SJCRH30 (cell line): ENCODE measurements at places on chromosomes 16 and 17. TPM values are rescaled to one million over a fixed set of nuclear protein-coding genes. Genes with fewer than 3 reads are reported as not detected.
A peak's percentile ranks its signal among the peaks of the same experiment; 100 is the strongest.

NT5M gene
- 4.2 and 4.4 TPM in 2 replicates for total RNA-seq

TUFM gene
- total RNA-seq = 115 and 119 TPM in 2 replicates

DNA sequence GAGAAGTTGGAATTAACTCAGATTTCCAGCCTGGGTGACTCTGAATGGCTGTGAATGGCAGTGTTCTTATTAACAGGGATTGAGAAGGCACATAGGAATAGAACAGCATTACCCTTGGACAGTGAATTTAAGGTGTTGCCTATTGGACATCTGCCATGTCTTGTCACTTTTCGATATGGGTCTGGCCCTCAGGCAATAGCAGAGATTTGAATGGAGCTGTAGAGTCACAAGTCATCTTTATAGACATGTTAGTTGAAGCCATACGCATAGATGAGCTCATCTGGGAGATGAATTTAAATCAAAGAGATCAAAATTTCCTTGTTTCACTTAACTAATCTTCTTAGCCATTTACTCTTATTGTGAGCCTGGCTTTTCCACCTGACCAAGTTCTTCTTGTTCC lies 14.9 kb upstream of the DHRS11 start:
- no peak for DNase-seq
- no peaks in the 10 kb centered on the region for H3K4me1 ChIP-seq
- H3K27ac ChIP-seq = no peak overlapping the region
- H3K36me3 ChIP-seq = peaks cover 76% of the 10 kb centered on the region
- no peaks in the 10 kb centered on the region for H3K27me3 ChIP-seq

FOXN1 gene
- not detected in 2 replicates for total RNA-seq

GRCh38 chr16:31064882-31065461 lies 9.1 kb downstream of the ZNF668 start:
- DNase-seq = peak; percentile 100
- no peaks in the 10 kb centered on the region for H3K27me3 ChIP-seq
- no peak overlapping the region for H3K4me3 ChIP-seq
- peak overlapping the region; percentile 91 for H3K27ac ChIP-seq
- H3K4me1 ChIP-seq = peaks cover 24% of the 10 kb centered on the region

GCGR gene
- 0.04 TPM in 1 of 2 replicates, not detected in the other for total RNA-seq

C16orf46 gene
- 0.23 and 0.32 TPM in 2 replicates for total RNA-seq

CPHXL2 gene
- not detected in 2 replicates for total RNA-seq

DNA sequence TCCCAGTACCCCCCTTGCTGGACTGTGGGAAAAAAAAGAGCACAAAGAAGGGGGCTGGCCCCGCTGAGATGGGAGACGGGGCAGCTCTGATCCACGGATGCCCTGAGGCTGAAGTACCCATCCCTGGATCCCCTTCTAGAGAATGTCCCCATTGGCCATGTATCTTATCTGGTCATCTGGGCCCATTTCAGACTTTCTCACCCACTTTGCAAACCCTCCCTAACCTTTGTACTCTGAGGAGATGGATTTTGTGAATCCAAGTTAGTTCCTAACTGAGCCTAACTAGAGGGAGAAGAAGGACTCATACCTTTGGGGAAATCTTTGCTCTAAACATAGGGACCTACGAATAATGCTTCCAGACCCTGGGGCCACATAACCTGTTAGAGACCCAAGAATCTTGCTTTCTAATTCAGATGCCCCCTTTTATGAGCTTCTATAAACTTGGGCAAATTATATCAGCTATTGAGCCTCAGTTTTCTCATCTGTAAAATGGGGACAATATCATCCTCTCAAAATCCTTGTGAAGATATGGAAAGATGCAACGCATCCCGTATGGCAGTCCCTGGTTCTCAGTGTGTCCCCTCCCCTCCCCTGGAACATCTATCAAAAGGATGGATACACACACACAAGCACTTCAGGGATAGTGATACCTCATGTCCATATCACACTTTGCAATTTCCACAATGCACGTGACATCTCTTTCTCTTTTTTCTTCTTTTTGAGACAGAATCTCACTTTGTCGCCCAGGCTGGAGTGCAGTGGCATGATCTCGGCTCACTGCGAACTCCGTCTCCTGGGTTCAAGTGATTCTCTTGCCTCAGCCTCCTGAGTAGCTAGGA lies 16.8 kb upstream of the FZD2 start:
- H3K4me1 ChIP-seq = peaks cover 38% of the 10 kb centered on the region
- no peak overlapping the region for H3K27ac ChIP-seq
- H3K4me3 ChIP-seq = no peak overlapping the region
- no peaks in the 10 kb centered on the region for H3K36me3 ChIP-seq
- DNase-seq = no peak

DNA sequence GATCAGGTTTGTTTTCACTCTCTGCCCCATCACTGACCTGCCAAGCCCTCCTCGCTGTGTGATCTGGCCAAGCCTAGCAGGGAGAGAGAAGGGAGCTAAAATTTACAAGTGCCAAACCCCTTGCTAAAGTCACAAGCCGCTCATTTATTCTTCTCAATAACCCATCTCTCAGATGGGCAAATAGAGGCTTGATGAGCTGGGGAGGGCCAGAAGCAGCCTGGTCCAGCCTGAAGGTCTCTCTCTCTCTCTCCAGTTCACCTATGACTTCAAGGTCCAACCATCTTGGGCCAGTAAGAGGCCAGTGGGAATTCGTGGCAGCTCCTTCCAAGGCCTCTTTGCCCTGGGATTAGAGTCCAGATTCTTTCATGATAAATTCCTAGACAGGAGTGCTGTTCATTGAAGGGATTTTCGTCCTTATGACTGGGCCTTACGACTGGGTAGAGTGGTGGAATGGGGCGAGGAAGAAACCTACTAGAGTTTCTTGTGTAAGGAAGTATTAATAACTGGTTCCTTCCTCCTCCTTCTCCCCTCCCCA lies 3.4 kb downstream of the CA7 start:
- DNase-seq = no peak
- H3K4me3 ChIP-seq = no peak overlapping the region
- no peak overlapping the region for H3K27ac ChIP-seq
- peaks cover 4% of the 10 kb centered on the region; the same call in 1 of the 2 replicates for H3K4me1 ChIP-seq

GRCh38 chr16:69107316-69107962 lies 2.0 kb downstream of the HAS3 start:
- no peaks in the 10 kb centered on the region for H3K36me3 ChIP-seq
- no peak for DNase-seq
- H3K4me1 ChIP-seq = no peaks in the 10 kb centered on the region

DNA sequence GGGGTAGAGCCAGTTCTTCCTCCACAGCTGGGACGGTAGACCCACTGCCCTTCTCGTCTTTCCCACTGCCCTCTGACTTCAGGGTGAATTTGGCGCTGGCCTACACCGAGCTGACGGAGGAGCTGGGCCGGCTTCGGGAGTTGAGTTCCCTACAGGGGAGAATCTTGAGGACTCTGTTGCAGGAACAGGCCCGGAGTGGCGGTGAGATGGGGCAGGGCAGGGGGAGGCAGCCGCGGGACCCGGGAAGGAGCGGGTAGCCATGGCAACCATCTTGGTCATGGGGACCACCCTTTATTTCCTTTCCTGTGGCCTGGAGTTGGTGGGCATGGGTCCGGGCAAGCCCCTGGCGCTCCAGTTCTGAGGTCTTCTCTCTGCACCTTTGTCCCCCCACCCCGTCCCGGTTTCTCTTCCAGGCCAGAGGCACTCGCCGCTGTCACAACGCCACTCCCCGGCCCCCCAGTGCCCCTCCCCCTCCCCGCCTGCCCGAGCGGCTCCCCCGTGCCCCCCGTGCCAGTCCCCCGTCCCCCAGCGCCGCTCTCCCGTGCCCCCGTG lies 14.4 kb downstream of the TBKBP1 start:
- no peak for DNase-seq
- no peak overlapping the region for H3K4me3 ChIP-seq

DNA sequence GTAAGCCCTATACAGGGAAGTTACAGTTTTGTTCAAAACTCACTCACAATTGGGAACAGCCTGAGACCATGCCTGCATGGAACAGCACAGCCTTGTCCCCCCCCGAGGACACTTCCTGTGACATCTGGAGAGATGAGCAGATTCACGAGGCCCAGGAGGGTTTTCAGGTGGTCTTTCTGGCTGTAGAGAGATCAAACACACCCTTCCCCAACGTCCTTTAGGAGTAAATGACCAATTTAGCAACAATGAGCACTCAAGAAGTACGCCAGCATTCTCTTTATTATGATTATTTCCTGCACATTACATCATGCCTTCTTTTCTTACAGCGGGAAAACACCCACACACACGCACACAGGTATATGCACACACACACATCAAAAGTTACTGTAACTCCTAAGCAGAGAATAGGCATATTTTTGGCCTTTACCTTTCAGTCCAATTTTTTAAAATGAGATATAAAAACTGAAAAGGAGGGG lies 39.0 kb downstream of the ADCY9 start:
- H3K27me3 ChIP-seq = no peaks in the 10 kb centered on the region
- 0 out of 2 replicates have a peak, but pooled peaks cover 2% of the 10 kb centered on the region for H3K36me3 ChIP-seq
- no peak for DNase-seq
- H3K4me3 ChIP-seq = no peak overlapping the region
- peaks cover 7% of the 10 kb centered on the region; the same call in 1 of the 2 replicates for H3K4me1 ChIP-seq
- no peak overlapping the region for H3K27ac ChIP-seq

DNA sequence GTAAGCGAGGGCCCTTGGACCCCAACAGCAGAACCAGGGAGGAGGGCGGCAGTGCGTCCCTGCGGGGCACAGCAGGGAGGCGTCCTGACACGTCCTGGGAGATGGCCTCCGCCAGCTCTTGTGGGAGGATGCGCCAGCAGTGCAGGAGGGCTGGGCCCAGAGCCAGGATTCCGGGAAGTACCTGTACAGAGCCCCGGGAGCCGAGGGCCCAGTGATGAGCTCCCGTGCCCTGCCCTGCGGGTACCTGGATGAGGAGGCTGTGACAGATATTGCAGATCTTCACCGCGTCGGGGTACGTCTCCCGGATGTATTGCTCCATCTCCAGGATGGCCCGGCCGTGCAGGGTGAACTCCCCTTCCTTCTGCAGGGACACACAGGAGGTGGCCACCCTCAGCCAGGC lies 23.1 kb downstream of the KDM8 start:
- no peak for DNase-seq
- H3K4me1 ChIP-seq = peaks cover 45% of the 10 kb centered on the region
- no peak overlapping the region for H3K27ac ChIP-seq
- no peaks in the 10 kb centered on the region for H3K27me3 ChIP-seq
- no peaks in the 10 kb centered on the region for H3K36me3 ChIP-seq
- H3K4me3 ChIP-seq = no peak overlapping the region

DNA sequence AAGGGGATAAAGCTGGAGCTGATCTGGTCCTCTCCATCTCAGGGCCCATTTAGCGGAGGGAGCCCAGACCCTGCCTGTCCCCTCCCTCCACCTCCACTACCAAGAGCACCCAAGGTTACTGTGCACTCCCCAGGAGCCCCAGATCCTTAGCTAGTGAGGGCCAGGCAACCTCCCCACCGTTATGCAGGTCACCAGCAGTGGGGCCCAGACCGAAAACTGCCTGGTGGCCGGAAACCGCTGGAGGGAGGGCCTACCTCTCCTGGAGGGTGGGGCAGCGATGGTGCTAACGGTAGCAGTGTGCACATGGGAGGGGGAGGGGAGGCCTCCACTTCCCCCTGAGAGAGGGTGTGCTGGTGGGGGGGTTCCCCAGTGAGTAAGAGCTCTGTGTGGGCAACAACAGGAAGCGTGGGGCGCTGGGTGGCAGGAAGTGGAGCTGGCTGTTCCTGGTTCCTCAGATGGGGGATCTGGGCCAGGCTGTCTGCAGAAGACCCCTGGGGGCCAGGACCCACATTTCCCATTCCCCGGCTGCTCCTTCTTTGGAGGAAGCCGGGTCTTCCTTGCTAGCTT lies 4.4 kb downstream of the FMNL1 start:
- peaks cover 9% of the 10 kb centered on the region for H3K27me3 ChIP-seq
- no peak overlapping the region for H3K27ac ChIP-seq
- no peak overlapping the region for H3K4me3 ChIP-seq
- H3K4me1 ChIP-seq = peaks cover 39% of the 10 kb centered on the region
- no peak for DNase-seq

DNA sequence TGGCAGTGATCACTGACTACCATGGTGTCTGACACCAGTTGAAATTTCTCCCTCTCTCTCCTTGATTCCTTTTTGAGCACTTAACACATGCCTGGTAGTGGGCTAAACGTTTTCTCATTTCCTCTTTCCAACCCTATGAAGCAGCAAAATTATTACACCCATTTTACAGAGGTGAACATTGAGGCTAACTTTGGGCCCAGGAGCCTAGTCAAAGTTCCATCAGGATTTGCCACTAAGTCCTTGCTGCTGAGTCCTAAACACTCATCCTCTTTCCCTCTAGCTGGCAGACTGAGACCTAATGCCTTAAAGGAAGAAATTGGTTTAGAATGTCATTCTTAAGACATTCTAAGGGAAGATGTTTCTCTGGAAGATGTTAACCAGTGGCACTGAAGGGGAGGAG lies 74.7 kb upstream of the IRX3 start:
- no peak overlapping the region for H3K27ac ChIP-seq
- no peaks in the 10 kb centered on the region for H3K4me1 ChIP-seq
- DNase-seq = no peak
- no peaks in the 10 kb centered on the region for H3K27me3 ChIP-seq
- H3K4me3 ChIP-seq = no peak overlapping the region

GRCh38 chr17:36943250-36944191 lies 5.2 kb upstream of the AATF start:
- no peak overlapping the region for H3K4me3 ChIP-seq
- peaks cover 2% of the 10 kb centered on the region; the same call in 1 of the 2 replicates for H3K27me3 ChIP-seq
- H3K36me3 ChIP-seq = no peaks in the 10 kb centered on the region
- DNase-seq = no peak
- no peak overlapping the region for H3K27ac ChIP-seq

HNF1B gene
- total RNA-seq = not detected in 2 replicates

DNA sequence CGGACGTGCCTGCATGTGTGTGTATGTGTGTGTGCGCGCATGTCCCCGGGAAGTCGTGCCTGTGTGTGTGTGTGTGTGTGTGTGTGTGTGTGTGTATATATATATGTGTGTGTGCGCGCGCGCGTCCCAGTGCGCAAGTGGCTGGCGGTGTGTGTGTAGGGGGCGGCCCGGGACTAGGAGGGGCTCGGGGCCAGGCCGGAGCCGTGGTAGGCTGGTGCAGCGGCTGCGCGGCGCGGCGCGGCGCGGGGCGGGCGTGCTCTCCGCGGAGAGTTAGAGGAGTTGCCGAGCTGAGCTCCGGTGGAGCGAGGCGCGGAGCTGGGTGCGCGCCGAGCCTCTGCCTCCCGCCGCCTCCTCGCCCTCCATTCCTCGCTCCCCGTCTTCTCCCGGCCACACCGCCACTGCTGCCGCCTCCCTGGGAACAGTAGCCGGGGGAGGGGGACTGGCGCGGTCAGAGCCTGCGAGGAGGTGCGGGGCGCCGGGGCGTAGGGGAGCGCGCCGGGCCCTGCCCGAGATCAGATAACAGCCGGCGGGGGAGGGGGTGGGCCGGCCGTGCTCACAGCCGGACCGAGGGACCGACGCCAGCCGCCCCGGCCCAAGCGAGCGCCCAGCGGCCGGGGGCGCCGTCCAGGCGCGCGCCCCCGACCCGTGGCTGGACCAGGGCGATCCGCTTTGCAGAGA lies at the start of gene KCNJ12:
TSS of gene KCNJ12 (plus strand) at position 277 of the 678 bp plus-strand sequence. CDS start 38,986 bp downstream, outside the sequence.
- peaks cover 34% of the 10 kb centered on the region for H3K27me3 ChIP-seq
- DNase-seq = no peak
- H3K4me1 ChIP-seq = peaks cover 4% of the 10 kb centered on the region
- no peak within 1 kb of the TSS for H3K27ac ChIP-seq
- H3K36me3 ChIP-seq = no peaks in the 10 kb centered on the region

DNA sequence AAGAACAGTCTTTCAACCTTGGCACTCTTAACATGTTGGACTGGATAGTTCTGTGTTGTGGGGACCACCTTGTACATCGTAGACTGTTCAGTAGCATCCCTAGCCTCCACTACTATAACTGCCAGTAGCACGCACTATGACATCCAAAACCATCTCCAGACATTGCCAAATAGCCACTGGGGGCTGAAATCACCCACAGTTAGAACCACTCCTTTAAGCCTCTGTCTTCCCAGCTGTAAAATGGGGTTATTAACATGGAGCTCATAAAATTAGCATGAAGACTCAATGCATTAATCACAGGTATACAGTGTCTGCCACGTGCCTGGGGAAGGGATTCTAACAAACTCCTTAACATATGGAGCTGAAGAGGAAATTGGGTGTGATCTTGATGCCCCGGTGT lies 49.7 kb downstream of the LYRM1 start:
- H3K27ac ChIP-seq = no peak overlapping the region
- DNase-seq = no peak
- H3K36me3 ChIP-seq = no peaks in the 10 kb centered on the region
- H3K4me3 ChIP-seq = no peak overlapping the region
